Stimulated activated CD8-positive, alpha-beta memory T cell treated with anti-CD3 and anti-CD28 coated beads, Interleukin-15, amount 100 ng/mL, for 1 hour (primary cell): ENCODE measurements at places on chromosomes 12 and 14.

DNA sequence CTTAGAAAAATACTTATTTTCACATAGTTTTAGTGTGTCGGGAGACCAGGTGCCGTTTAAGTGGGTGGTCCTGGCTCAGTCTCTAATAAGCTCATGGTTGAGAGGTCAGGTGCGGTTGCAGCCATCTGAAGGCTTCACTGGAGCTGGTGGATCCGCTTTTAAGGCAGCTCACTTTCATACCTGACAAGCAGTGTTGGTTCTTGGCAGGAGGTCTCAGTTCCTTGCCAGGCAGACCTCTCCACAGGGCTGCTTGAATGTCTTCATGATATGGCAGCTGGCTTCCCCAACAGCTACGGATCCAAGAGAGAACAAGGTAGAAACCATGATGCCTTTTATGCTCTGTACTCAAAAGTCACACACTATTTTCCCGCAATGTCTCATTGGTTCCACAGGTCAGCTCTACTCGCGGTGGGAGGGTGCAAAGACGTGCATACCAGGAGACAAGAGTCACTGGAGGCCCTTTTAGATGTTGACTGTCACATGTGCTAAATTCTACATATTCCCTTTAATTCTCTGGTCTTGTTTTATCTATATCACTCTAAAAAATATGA lies 8.0 kb upstream of the ZDHHC17 start:
- DNase-seq: no peak

DNA sequence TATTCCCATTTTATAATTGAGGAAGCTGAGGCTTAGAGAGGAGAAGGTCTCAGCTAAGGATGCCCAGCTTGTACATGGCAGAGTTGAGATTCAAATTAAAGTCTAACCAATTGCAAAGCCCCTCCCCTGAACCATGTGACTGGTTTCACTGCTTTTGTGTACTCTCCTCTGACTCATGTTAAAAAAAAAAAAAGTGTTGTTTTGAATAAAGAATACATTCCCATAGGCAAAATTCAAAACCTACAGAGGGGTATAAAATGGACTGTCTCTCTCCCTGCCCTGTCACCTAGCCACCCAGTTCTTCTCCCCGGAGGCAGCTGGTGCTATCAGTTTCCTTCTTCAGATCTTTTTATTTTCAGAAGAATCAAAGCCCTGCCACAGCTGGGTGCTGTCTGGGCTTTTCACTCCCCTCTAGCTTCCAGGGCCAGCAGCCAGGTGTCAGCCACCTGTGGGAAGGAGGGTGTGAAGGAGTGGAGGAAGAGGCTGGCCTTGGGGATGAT lies 5.4 kb downstream of the PSMD9 start:
- no peak for DNase-seq

GRCh38 chr14:40269436-40269835 lies 837.2 kb upstream of the FBXO33 start:
- DNase-seq: no peak

DNA sequence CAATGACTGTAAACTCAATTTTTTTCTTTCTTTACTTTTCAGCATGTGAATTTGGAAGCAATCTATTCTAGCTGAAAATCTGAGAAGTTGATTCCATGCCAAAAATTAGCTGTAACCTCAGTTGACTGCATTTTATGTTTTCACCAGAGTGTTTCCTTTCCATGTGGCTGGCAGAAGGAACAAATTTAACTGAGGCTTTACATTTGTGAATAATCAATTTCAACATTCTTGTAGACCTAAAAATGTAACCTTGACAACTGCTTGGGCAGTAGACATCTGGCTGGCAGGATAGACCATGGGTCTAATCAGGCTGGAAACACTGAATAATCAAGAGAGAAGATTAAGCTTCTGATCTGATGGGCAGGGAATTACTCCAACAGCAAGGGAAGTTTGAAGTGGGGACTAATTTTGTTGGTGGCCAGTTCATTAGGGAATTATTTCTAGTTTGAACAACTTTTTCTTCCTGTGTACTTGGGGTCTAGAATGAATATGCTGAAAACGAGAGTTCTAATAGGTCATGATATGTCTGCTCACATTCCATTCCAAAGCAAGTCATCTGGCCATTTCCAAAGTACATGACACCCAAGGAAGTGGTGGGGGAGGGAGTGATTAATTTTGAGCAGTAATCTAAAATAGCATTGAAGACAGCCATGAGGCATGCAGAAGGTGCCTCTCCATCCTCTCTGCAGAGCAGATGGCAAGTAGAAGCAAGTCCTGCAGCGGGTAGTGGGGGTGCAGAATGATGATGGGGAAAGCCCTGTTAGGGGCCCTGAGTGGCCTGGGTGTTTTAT lies 68.2 kb downstream of the ATP23 start:
- DNase-seq: no peak

- DNase-seq: no peak
These were observed at the start of gene LPAR5 for GRCh38 chr12:6635856-6636531. Gene LPAR5, minus strand, starts transcription at chr12:6635959. Its CDS starts 14,711 bp downstream, at chr12:6621248.

- no peak for DNase-seq
These were observed 189.6 kb upstream of the SOX5 start for GRCh38 chr12:24139035-24139434.

- DNase-seq: no peak
These were observed 1.4 kb upstream of the SAV1 start for GRCh38 chr14:50669441-50669986.

DNA sequence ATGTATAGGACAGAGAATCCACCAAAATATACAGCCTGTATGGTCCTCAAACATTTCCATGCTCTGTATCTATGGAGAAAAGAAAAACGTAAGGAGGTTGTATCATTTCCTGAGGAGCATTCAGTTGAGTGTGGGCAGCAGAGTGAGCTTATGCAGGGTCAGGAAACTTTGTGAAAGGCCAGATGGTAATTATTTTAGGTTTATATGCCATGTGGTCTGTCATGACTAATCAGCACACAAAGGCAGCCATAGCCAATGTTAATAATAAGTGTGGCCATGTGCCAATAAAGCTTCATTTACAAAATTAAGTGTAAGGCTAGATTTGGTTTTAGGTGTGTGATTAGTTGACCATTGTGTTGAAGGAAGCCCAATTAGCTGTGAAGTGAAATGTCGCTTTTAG lies 33.2 kb upstream of the A2M start:
- no peak for DNase-seq

DNA sequence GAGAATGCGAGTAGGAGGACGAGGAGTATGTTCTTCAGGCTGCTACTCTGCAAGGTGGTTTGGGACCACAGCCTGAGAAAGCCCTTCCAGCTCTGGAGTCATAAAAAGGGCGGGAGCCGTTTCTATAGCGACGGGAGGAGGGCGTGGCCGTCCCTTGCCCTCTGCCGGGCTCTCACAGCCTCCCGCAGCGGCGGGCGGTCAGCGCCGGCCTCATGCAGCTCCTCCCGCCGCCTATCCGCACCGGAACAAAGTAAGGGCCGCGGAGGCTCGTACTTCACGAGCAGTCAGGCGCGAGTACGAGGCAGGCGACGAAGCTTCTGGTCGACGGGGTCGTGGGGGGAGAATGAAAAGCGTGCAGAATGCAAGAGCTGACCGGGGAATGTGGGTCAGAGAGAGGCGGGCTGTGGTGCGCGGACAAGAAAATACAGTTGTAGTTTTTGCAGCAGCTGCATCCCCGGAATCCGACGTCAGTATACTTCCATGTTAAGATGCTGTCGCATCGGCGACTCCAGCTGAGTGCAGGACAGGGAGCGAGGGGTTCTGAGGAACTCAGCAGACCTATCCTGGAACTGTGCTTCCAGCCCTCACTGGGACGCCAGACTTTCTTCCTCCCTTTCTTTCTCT lies at the start of gene DYRK4:
DYRK4 (plus strand) TSS at position 175 of the 624 bp plus-strand sequence; CDS start at position 213, 38 bp downstream.
- DNase-seq: no peak

DNA sequence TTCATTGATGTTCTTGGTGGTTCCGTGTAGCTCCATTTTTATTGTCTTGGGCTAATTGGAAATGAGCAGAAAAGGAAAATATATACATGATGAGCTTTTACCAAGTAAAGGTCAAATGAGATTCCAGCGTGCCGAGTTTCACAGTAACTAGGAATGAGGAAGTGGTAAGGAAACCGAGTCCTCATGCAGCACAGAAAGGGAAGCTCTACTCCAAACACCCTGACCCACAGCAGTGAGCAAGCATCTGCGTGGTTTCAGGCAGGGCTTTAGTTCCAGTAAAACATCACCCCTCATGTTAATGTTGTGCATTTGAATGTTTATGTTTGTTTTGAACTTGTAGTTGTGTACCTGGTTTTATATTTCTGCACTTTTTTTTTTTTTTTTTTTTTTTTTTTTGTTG lies 208.0 kb downstream of the SLC41A2 start:
- no peak for DNase-seq

DNA sequence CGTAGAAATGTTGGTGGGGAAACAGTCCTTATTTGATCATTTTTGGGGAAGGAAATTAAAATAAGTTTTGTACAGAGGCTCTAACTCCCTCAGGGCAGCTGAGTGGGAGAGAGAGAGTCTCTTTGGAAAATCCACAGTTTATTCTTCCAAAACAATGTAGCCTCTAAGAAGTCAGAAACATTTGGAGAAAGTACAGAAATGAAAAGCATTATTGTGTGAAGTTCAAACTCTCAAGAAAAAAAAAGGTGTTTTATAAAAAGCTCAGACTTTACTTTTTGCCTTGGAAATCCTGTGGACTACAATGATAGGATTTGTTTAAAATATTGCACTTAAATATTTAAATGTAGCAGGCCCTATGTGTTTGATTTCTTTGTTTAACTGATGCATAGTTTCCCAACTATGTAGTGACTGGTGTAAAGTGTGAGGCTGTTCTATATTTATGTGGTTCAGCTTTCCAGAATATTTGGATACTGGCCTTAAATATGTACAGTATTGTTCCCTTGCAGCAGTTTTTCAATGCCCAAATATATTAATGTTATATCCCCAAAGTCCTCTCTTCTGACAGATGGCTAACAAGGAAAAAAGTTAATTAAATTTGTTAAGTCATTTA lies 82.0 kb upstream of the OTOGL start:
- no peak for DNase-seq

GRCh38 chr14:59507063-59507751 lies 22.9 kb downstream of the JKAMP start:
- peak; percentile 23 for DNase-seq

DNA sequence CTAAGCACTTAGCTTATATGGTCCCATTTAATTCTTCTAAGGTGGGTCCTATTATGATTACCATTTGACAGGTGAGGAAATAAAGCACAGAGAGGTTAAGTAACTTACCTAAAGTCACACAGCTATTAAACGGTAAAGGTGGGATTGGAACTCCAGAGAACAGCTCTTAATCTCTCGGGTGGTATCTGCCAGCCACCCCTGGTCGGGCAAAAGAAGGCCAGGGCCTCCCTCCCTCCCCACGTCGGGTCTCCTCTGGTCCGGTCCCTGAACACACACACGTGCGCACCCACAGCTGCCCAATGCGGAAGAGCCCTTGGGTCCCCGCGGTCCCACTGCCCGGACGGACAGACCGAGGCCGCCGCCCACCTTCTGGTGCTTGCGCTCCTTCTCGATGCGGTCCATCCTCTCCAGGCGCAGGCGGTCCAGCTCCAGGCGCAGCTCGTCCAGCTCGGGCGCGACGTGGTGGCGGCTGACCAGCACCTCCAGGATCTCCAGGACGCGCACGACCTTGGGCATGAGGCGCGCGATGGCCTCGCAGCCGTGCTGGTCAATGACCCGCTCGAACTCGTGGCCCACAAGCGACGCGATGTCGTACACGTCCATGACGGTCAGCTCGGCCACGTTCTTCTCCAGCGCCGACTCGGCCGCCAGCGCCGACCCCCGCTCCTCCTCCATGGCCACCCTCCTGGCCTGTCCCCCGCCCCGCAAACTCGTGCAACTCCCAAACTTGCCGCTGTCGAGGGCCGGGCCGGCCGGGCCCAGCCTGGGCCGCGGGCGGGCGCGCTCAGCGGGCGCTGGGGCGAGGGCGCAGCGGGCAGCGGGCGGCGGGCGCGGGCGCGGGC lies 490 bp downstream of the RILPL1 start:
- no peak for DNase-seq
